ENCODE measurements at places on chromosomes 13 and 19.

- DNase-seq, result no peak
Measured at GRCh38 chr13:113905018-113905417, 41.1 kb upstream of the GAS6 start.

DNA sequence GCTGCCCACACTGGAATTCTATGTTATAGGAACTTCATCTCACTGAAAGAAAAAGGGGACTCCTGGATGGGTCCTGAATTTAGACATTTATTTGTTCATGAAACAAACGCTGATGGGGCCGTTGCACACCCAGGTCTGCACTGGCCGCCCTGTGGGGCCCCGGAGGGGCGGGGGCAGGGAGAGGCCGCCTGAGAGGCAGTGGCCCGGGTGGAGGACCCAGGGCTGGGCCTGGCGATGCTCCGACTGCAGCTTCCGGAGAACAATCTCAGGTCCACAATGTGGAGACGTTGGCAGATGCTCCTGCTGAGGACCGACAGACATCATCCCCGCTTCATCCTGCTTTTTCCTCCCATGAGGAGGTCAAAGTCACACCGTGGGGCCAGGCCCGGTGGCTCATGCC, 16.3 kb upstream of the PTBP1 start:
- no peak for DNase-seq

DNA sequence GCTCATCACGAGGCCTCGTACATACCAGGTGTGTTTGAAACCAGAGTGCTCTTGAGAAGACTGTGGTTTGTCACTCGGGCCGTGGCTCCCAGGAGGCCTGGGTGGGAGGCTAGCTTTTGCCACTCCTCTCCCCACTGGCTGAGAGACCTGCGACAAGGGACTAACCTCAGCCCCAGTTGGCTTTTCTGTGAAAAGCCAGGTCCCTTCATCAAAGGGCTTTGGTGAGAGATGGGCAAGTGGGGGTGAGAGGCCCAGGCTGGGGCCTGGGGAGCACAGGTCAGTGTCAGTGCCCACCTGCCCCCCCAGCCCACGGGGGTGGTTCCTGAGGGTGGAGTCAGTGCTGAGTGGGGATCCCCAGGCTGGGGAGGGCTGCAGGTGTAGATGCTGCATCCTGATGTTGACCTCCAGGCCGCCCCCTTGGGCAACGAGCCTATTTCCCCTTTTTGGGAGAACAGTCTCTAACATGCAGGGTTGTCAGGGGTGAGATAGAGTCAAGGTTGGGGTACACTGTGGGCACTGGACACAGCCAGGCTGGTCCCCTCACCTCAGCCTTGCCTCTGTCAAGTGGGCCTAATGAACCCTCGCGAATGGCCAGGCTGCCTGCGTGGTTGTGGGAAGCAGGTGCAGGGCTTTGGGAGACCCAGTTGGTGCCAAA, 661 bp downstream of the KCNJ14 start:
- DNase-seq, result no peak

- no peak for DNase-seq
Measured at GRCh38 chr13:88162076-88162702, 491.0 kb downstream of the SLITRK5 start.

GRCh38 chr13:42216422-42216735, 55.6 kb upstream of the AKAP11 start:
- no peak for DNase-seq

- no peak for DNase-seq
Measured at GRCh38 chr13:42876270-42876714, 94.9 kb downstream of the FAM216B start.

DNA sequence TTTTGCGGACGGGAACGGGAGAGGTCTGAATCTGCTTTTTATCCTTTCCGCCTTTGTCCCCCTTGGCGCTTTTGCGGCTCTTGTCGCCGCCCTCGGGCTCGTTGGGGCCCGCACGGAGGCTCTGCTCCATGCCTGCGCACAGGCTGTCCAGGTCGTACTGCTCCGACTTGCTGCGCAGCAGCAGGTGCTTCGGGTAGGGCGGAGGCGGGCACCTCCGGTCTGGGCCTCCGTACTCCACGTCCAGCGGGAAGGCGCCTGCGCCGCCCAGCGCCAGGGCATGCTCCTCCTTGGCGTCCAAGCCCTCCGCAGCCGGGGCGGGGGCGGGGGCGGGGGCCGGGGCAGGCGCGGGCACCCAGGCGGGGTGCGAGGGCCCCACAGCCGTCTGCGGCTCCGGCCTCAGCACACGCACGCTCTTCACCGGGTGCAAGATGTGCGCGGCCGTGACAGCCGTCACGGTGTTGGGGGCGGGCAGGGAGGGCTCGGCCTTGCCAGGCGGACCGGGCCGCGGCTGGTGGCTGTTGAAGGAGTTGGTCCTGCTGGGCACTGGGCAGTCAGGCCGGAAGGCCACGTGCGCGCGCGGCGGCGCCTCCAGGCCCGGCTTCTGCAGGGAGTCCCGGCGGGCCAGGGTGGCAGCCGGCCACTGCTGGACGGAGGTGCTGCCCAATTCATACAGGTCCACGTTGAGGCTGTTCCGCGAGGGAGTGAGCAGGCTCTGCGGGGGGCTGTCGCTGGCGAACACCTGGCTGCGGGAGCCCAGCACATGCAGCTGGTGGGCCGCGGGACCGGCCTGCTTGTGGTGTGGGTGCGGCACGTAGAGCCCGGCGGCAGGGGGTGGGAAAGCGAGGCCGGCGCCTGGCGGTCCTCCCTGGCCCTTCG, 73.1 kb downstream of the LATS2 start:
- DNase-seq, result no peak

DNA sequence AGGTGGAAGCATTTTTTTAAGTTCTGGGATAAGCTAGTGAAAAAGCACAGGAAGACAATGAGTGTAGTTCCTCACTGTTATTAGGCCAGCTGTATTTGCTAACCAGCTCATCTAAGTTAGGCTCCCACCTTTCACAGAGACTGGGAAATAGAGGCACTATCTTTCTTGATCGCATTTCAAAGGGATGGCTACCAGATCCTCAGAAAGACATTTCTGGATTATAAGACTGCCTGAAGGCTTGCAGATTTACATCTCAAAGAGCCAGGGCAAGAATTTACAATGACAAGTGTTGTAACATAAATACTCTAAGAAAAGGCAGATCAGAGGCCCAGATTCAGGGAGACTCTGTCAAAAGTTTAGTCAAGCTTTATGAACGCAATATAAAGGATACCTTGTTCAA, 1005.5 kb downstream of the PCDH9 start:
- DNase-seq, result no peak

DNA sequence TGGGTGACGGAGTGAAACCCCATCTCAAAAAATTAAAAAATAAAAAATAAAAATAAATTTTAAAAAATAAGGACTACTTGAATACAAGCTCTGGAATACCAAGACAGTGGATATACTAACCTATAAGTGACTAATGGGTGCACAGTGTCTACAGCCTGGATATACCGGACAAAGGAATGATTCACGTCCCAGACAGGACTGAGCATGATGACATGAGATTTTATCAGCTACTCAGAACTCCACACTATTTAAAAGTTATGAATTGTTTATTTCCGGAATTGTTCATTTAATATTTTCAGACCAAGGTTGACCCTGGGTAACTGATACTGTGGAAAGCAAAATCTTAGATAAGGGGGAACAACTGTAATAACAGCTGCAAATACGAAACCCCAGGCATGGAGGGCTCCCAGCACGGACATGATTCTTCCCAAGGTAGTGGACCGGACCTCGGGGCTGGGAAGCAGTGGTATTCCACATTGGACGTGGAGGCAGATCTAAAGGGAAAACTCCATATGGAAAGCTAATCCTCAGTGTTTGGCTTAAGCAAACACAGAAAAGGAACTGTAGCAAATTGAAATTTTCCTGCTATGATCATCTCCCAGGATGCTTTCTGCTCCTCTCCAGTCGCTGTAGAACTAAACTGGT, 102.6 kb upstream of the TSHZ3 start:
- no peak for DNase-seq

DNA sequence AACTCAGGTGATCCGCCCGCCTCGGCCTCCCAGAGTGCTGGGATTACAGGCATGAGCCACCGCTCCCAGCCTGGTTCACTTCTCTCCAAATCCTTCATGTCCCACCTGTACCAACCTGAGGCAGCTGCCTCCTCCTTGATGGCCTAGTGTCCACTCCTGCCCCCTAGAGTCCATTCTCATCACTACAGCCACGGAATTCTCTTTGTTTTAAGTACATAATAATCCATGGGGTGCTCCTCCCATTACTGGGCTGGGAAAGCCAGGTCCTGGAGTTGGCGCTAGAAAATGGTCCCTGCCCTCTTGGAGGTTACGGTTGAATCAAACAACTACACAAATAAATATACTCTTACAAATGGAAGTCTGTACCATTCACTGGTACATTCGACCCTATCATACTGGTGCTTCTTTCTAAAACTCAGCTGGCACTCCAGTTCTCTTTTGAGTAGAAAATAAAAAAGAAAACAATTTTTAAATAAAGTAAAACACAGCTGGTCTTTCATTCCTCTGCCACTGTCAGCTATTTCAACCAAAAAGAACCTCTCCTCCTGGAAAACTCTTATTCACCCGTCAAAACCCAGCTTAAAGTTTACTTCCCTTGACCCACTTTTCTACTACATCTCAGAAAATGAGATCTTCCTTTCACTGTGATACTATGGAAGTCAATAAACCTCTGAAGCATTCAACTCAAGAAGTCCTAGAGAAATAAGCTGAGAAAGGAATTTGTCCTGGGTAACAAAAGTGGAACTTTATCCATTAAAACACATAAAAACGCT, 22.4 kb upstream of the ARHGEF18 start:
- DNase-seq, result peak; percentile 71

- DNase-seq, result no peak
Measured at GRCh38 chr19:45352914-45353796, 12.6 kb downstream of the KLC3 start.

DNA sequence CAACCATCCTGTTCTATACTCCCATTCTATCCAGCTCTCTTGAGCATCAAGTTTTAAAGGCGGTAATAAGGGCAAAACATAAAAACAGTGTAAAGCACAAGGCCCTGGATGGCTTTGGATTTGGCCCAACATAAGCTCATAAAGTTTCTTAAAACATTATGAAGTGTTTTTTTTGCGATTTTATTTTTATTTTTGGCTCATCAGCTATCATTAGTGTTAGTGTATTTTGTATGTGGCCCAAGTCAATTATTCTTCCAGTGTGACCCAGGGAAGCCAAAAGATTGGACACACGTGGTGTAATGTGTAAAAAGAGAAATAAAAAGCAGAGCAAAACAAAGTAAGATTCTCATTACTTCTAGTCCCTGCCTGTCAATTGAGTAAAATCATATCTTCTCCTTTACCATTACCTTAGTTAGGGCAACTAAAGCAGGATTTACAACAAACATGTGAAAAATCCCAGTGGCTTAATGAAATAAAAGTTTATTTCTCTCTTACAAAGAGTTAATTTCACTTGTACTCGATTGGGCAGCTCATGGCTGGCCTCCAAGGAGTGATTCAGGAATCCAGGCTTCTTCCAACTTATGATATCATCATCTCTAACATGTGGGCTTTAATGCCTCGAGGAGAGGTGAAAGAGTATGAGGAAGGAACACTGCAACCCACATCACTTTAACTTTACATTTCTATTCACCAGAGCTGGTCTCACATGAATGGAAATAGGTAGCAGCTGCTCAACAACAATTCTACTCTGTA, 725.2 kb upstream of the SLITRK1 start:
- no peak for DNase-seq

- no peak for DNase-seq
Measured at GRCh38 chr13:58239774-58240268, 608.3 kb downstream of the PCDH17 start.

GRCh38 chr13:110326263-110326904, 19.3 kb downstream of the COL4A2 start:
- peak; percentile 11 for DNase-seq

GRCh38 chr19:3770136-3770999, 1.7 kb downstream of the RAX2 start:
- DNase-seq, result no peak

DNA sequence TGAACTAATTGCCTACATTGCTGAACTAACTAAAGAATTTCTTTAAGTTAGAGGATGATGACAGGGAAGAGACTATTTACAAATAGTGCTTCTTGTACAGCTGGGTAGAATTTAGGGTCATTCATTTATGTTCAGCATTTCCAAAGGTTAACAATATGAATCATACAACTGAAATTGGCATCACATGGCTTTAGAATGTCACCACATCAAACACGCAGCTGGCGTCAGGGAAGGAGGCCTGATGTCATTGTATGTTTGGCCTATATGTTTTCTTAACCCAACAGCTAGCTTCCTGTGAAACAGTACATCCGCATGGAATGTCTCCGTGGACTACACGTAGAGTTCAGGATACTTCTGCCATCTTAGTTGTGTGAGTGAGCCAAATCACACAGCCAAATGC, 99.0 kb upstream of the TNFSF11 start:
- DNase-seq, result no peak

DNA sequence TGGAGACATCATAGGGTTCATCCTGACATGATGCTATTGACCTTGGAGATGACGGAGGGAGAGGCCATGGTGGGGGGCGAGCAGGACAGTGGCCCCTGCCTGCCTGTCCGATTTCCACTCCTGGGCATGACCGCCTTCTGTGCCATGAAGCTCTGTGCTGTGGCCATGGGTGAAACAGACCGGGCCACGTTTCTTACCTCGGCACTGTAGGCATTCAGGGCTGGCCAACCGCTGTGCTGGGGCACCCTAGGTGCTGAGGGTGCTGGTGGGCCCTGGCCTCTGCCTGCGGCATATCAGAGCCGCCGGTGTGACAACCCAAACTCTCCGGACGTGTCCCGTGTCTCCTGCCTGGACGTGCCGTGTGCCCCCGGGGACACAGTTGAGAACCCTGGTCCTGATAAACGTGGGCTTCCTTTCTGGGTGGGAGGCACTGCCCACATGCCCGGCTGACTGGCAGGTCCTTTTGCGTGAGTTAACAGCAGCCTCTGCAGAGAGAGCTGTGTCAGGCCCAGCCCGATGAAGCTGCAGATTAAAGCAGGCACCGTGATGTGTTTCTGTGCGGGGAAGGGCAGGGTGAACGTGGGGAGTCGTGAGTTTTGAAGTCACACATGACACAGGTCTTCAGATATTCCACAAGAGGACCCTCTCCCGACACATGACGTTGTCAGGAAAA, 46.5 kb downstream of the TMEM255B start:
- DNase-seq, result no peak

GRCh38 chr13:68369739-68370138, 1139.6 kb upstream of the PCDH9 start:
- no peak for DNase-seq

DNA sequence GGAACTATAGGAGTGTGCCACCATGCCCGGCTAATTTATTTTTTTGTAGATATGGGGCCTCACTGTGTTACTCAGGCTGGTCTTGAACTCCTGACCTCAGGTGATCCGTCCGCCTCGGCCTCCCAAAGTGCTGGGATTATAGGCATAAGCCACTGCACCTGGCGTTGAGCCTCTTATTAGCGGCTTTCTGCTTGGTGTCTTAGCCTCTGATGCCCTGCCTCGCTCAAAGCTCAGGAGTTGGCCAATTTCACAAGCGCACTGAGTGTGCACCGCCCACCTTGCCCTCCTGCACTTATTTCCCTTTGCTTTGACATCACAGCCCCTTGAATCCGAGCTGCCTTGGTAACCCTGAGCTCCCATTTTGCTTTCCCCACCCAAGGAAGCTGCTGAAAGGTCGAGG, 10.1 kb downstream of the YIPF2 start:
- no peak for DNase-seq

DNA sequence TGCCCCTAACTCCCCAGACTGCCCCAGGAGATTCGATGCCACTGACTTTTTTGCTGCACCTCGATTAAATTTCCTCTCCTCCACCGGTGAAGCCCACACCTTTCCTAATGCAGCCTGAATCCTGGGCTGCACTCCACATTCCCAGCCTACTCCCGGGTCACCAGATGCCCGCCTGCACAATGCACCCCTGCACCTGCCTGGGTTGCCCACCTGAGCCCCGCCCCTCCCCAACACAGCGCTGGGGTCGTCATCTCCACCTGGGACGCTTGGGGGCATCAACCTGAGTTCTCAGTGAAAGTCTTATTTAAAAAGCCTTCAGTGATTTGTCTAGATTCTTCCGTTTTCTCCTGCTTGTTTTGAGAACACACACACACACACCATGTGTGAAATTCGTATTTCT, 24.5 kb upstream of the DPP9 start:
- no peak for DNase-seq

Measured in RPMI8226 (cell line).